ENCODE measurements at places on chromosomes 7 and 10. TPM values are rescaled to one million over a fixed set of nuclear protein-coding genes. Genes with fewer than 3 reads are reported as not detected.

CYP3A4 gene
- total RNA-seq: not detected

TACR2 gene
- 0.29 TPM for total RNA-seq

WNT8B gene
- total RNA-seq: not detected

JCAD gene
- total RNA-seq: 1.2 TPM

LSM8 gene
- 22.5 TPM for total RNA-seq

EXOC4 gene
- 41.6 TPM for total RNA-seq

ATP5MK gene
- total RNA-seq: 360 TPM

GIMAP1 gene
- total RNA-seq: not detected

SLC13A4 gene
- not detected for total RNA-seq

ZNF488 gene
- total RNA-seq: not detected

MSMB gene
- not detected for total RNA-seq

TAS2R5 gene
- not detected for total RNA-seq

LRRTM3 gene
- not detected for total RNA-seq

NFE2L3 gene
- total RNA-seq: 30.5 TPM

CPA4 gene
- total RNA-seq: 7.5 TPM

PTPRN2 gene
- total RNA-seq: 1.1 TPM

SUFU gene
- 6.0 TPM for total RNA-seq

CDC14C gene
- total RNA-seq: not detected

SPDYE2B gene
- total RNA-seq: not detected

MALRD1 gene
- total RNA-seq: 0.53 TPM

Data from myometrial cell (primary cell).